ENCODE measurements at places on chromosomes 3 and 15.

GRCh38 chr3:197372047-197372661 is 73.7 kb upstream of the DLG1 start:
- DNase-seq = no peak

- DNase-seq = no peak
Measured at GRCh38 chr3:184525337-184526087, 36.1 kb upstream of the EPHB3 start.

DNA sequence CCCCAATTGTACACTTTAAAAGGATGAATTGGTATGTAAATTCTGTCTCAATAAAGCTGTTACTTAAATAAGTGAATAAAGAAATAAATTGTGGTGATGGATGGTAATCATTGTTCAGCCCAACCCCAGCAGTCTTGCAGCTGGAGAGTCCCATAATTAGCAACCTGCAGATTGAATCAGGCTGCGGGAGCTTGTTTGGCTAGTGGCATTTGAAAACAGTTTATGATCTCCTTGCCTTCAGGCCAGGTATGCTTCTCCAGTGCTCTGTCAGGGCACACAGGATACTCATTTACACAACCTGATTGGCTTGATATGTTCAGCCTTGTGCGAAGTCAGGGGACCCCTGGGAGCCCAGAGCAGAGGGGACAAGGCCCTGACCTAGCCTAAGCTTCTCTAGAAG is 16.5 kb upstream of the TSEN2 start:
- DNase-seq = no peak

DNA sequence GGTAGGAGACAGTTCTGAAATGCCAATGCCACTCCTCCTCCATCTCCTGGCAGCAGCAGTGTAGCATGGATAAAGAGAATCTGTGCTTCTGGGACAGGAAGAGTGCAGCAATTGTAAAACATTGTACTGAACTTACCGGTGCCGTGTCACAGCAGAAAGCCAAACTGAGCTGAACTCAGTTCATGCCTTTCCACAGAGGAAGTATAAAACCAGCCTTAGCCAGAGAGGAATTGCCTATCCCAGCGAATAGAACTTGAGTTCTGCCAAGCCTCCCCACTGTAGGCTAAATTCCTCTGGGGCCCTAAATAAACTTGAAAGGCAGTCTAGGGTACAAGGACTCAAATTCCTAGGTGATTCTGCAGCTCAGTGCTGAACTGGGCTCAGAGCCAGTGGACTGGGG is 148.8 kb downstream of the SLC9A9 start:
- no peak for DNase-seq

DNA sequence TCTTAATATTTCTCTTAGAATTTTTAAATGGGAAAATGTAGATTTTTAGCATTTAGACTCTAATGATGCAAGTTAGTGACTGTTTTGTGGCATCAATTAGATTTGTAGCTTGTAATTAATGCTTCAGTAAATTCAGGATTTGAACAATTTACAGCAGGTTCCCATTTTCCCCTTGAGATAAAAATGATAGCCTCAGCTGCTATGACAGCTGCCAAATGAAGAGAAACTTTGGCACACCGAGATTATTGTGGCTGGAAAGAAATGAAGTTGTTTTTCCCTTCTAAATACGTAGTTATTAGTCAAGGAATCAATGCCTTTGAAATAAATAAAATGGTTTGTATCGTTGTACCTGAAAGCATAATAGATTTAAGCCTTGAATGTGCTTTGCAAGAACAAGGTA is 206.4 kb upstream of the P2RY1 start:
- no peak for DNase-seq

Measured in ascending aorta (tissue), 2 donors.